ENCODE measurements at places on chromosomes 6 and 20.

DNA sequence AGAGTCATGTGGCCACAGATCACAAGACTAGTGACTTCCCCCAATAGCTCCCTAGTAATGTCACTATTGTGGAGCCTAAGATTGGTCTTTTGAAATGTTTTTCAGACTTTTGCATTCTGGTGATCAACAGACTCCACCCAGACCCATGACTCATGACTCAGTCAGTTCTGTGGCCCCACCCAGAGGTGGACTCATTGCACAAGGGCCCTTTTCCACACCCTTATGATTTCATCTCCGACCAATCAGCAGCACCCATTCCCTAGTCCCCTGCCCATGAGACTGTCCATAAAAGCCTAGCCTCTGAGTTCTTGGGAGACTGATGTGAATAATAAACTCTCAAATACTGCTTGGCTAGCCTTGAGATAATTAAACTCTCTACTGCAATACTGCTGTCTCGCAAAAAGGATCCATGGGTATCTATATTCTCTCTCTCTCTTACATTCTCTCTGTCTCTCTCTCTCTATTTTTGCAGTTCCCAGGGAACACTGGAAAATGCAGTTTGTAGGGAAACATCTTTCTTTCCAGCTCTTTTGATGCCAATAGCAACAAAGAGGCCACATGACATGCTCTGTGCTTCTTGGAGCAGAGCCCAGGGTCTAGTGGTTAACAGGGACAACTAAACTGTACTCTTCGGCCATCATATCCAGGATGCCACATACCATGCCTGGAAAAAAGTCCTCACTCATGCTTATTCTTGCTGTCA is 71.3 kb upstream of the IYD start:
- DNase-seq, result no peak

DNA sequence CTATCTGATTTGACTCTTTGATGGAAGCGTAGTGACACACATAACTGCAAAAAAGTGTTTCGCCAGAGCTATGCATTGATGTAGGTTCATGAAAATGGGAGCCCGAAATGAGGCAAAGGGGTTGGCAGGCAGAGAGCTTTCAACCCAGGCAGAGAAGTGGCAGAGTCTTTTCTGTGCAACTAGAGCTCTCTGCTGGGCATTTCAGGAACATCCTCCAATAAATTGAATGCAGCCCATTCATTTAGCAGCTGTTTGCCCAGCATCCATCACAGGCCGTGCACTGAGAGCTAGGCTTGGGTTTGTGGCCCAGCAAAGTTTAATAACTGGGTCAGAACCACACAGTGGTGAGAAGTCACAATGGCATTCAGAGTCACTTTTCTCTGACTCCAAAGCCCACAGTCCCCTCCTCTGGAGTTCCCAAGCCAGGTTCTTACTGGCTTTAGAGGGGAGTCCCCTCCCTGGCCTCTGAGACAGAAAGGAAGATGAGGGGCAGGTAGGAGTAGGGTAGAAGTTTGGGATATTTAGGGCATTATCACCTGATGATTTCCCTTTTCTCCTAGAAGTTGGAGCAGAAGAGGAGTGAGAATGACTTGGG is 31.8 kb upstream of the ELMO2 start:
- DNase-seq, result no peak

DNA sequence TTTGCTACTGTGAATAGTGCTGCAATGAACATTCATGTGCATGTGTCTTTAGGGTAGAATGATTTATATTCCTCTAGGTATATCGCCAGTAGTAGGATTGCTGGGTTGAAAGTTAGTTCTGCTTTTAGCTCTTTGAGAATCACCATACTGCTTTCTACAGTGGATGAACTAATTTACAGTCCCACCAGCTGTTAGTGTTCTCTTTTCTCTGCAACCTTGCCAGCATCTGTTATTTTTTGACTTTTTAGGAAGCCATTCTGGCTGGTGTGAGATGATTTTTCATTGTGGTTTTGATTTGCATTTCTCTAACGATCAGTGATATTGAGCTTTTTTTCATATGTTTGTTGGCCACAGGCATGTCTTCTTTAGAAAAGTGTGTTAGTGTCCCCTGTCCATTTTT is 40.0 kb downstream of the PLG start:
- DNase-seq, result peak; percentile 36

DNA sequence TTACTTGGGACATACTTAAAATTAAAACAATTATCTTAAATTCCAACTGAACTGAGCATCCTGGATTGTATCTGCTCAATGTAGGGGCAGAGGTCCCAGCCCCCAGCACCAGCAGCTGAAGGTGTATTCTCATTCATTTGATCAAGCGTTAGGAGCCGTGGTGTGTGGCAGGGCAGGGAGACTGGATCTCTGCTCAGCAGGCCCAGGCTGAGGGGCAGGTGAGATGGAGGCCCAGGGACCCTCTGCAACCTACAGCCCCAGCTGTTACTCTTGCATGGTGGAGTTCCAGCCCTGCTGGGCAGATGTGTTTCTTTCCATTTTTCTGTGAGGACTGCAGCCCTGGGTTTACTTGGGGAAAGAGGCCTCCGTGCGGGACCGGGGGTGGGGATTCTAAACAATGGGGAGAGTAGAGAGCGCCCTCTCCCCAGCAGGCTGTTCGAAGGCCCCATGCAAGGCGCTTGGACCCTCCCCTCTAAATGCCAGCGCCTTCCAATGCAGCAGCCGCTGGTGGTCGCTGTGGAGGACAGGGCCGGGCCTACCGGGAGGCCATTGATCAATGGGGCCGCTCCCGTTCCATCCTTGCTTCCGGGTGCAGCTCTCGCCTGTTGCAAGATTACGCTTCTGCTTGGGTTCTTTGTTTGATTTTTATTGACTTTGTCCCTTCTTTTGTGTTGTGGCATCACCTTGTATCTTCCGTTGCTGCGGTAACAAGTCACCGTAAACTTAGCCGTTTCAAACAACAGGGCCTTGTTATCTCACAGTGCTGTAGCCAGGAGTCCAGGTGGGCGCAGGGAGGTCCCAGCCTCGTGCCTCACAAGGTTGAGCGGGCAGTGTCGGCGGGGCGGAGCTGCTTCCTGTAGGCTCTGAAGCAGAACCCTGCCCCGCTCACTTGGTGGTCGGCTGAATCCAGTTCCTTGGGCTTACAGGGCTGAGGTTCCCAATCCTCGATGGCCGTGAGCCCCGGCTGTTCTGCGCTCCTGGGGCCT is 134.8 kb upstream of the PHACTR3 start:
- DNase-seq, result no peak

DNA sequence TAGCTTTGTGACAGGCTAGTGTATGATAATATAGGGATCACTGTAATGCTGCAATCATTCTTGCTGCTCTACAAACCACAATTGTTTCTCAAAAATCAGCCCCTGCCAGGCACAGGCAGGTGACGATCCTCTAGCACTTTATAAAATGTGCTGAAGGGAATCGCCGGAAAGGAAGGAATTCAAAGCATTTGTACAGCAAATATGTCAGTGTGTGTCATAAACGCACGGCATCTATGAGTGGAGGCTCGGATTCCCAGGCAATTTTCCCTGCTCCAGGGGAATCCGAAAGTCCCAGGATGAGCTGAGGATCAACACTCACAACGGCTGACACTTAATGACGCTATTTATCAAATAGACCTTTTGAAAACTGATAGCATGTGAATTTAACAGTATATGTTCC is 1.4 kb downstream of the PHACTR1 start:
- no peak for DNase-seq

DNA sequence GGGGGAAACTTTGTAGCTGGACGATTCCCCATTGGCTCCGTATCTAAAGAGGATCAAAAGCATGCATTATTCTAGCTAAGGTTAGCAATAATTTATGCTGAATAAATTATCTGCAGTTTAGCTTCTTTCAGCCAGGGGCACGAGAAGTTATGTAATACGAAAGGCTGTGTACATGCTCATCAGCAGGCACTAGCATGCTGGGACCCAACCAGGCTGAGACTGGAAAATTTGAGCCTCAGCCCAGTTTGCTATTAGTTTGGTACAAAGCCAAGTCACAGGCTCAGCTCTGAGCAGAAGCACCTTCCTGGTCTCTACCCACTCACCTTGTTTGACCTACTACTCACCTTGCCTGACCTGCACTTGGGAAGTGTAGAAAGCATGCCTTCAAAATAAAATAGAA is 328.1 kb upstream of the ARID1B start:
- no peak for DNase-seq
